ENCODE measurements at places on chromosomes 4 and X.
A peak's percentile ranks its signal among the peaks of the same experiment; 100 is the strongest.

DNA sequence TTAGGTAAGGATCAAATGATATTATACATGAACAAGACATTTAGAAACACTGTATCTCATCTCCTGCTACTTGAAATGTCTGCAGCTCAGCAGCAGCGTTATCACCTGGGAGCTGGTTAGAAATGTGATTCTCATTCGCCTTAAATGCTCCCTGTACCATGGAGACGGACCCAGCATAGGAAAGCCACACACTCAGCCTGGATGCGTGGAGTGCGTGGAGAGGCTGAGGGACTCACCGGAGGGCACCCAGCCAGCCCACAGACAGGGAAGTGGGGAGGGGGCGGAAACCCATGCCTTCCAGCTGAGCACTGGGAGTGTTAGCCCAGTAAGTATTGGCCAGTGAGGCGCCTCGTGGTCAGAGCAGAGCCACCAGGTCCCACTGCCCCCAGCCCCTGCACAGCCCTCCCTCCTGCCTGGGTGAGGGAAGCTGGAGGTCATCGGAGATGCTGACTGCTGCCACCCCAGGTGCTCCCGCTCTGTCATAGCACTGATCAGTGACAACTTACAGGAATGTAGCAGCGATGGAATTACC is 15.2 kb downstream of the SUPT20HL1 start:
- DNase-seq: no peak

DNA sequence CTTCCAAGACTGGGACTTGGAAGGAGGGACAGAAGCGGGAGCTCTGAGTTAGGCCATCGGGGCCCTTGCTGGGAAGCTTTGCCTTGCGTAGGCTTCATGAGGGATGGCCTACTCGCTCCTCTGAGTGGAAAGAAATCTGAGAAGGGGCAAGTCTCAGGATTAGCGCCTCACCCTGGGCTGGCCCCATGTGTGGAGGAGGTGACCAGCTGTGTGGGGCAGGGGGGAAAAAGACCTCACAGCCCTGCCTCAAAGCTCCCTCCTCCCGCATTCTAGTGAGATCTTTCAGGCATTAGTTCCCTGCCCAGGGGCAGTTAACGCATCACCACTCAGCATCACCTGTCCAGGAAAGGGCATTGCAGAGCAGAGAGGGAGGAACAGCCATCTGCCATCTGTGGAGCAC is 156.1 kb downstream of the ENPP6 start:
- no peak for DNase-seq

DNA sequence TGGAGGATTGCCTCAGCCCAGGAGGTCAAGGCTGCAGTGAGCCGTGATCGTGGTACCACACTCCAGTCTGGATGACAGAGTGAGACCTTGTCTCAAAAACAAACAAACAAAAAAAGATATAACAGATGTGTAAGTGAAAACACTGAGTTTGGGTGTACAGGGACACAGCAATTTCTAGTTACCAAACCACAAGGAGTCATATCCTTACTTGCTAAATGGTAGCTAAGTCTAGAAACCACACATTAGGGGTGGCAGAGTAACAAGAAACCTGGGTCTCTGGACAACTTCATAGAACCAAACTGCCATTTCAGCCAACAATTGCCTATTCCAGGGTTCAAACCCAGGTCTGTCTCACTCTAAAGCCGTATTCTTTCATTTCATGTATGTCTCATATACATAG is 20.8 kb downstream of the PPEF2 start:
- no peak for DNase-seq

- DNase-seq: no peak
Observed at GRCh38 chr4:119794681-119795080, 166.1 kb upstream of the PDE5A start.

- DNase-seq: peak; percentile 80
Observed at GRCh38 chrX:153494541-153495361, at the start of gene BGN. Gene BGN (plus strand): TSS chrX:153494980. CDS start chrX:153504632, 9,652 bp downstream.

Data from fibroblast of skin of abdomen (primary cell).